Trophoblast cell (in vitro differentiated cells and primary cell): ENCODE measurements at places on chromosomes 12 and 14.

- DNase-seq = peak; percentile 44
These were observed 73.6 kb downstream of the TESC start for GRCh38 chr12:117025481-117026151.

- DNase-seq = no peak
These were observed 776 bp downstream of the BMP4 start for GRCh38 chr14:53955671-53956426.

DNA sequence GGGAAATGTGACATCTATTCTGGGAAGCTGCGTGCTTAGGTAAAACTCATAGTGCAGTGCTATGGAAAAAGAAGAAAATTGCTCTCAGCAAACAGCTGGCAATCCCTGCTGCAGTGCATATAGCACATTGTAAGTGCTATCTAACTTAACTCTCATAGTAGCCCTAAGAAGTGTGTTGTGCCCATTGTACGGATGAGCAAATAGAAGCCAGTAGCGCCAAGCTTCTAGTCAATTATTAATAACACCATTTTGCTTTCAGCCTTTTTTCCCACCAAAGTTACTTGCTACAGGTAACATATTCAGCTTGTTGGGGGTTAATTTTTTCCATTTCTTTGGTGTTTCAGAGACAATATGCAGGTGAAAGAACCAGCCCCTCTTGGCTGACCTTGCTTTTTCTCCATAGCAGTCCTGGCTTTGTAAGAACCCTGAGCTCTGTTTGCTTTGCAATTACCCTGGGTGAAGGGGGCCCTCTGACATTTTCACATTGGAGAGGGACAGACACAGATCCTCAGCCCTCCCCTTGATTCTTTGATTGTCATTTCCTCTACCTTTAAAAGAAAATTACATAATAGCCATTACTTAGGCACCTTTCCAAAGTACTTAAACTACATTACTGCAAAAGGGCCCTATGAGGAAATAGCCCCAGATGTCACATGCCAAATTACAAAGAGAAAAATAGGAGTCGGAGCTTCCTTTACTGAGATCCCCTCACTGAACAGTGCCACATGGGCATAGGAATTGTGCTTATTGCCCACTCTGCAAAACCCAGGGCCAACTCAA, 576.2 kb upstream of the TBX3 start:
- no peak for DNase-seq

GRCh38 chr12:57694459-57695019, 607 bp downstream of the OS9 start:
- no peak for DNase-seq

- DNase-seq = no peak
These were observed 3.4 kb downstream of the CCER1 start for GRCh38 chr12:90951432-90952105.

- no peak for DNase-seq
These were observed 64.2 kb downstream of the SPRING1 start for GRCh38 chr12:116673681-116674111.

GRCh38 chr14:95490727-95491451, 25.6 kb downstream of the SYNE3 start:
- DNase-seq = no peak

DNA sequence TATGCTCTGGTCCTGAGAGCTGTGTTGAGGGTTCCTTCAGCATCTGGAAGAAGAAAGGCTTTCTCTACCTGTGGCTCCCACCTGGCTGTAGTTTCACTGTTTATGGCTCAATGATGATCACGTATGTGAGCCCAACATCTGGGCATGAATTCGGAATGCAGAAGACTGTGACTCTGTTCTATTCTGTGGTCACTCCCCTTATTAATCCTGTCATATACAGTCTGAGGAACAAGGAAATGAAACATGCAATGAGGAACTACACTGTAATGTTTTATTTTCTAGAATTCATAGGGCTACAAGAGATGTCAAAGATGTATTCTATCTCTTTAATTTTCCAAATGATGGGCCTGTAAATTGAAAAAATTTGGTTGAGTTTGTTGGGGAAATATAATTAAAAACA, 10.8 kb upstream of the OR11G2 start:
- DNase-seq = no peak
